ENCODE measurements at places on chromosomes 5 and 9.
A peak's percentile ranks its signal among the peaks of the same experiment; 100 is the strongest.

- no peak for DNase-seq
Measured at GRCh38 chr5:100828071-100828897, 74.8 kb downstream of the ST8SIA4 start.

GRCh38 chr5:138722544-138723177, 30.6 kb upstream of the CTNNA1 start:
- no peak for DNase-seq

DNA sequence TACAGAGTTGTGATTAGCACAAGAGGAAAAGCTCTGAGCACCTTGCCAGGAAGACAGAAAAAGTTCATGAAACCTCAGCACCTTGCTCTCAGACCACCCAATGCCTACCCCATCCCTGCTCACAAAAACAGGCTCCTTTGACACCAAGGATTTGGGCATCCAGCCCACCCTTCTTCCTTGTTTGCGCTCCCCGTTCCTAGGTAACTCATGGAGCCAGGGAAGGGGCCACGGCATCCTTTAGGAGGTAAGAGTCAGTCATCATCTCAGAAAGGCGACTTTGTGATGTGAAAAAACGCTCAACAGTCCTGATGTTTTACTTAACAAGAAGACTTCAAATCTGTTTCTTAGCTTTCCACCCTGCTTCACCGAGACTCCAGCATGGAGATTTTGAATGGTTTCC, 29.5 kb downstream of the SH3PXD2B start:
- DNase-seq = no peak

- DNase-seq = no peak
Measured at GRCh38 chr9:133842721-133843227, 104.6 kb upstream of the SARDH start.

GRCh38 chr5:123520677-123521247, 8.8 kb downstream of the CSNK1G3 start:
- no peak for DNase-seq

DNA sequence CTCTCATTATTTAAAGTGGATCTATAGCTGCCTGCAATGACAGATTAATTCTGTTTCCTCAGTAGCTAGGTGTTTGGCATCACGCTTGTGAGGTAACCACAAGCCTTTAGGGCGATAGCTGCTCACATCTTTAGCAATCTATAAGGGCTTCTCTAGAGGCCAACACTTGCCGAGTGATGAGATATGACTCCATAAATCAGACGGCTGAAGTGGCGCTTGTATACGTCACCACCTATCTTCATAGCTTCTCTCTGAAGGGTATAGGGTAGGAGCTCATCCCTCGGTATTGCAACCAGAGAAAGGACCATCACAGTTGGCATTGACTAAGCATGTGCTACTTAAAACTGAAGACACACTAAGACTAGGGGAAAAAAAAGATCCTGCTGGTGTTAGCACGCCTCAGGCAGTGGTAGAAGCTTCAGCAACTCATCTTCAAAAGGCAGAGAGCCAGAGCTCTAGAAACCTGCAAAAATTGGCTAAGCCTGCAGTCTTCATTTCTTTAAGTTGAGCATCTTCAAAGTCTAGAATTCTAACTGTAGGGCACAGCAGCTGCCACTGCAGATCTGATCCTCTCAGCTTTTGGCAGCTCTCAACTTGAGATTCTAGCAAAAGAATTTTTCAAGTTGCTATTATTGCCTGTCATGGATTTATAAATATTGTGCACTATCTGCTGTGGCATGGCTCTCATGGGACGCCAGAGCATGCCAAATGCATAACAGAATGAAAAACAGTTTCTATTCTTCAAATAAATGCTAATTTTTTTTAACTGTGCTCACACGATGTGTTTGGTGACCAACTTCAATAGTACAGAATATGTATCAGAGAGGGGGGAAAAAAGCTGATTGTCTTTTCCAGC, 37.5 kb downstream of the PSMB7 start:
- DNase-seq = no peak

GRCh38 chr5:59711310-59711709, 182.2 kb downstream of the PDE4D start:
- no peak for DNase-seq

DNA sequence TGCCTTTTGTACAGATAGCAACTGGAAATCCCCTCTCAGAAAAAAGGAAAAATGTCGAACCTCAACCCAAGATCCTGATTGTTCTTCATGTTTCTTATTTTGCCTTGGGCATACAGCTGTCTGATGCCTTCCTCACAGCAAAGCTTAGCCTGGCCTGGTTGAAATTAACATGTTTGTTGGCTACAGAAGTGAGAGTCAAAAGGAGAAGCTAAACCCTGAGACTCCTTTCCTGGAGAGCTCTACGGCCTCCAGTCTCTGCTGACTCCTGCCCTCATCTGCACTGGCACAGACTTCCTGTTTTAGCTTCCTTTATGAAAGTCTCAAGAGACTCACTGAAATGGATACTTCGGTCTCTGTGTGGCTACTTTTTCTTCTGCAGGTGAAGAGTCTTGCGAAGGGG, 186.7 kb downstream of the PARP8 start:
- no peak for DNase-seq

DNA sequence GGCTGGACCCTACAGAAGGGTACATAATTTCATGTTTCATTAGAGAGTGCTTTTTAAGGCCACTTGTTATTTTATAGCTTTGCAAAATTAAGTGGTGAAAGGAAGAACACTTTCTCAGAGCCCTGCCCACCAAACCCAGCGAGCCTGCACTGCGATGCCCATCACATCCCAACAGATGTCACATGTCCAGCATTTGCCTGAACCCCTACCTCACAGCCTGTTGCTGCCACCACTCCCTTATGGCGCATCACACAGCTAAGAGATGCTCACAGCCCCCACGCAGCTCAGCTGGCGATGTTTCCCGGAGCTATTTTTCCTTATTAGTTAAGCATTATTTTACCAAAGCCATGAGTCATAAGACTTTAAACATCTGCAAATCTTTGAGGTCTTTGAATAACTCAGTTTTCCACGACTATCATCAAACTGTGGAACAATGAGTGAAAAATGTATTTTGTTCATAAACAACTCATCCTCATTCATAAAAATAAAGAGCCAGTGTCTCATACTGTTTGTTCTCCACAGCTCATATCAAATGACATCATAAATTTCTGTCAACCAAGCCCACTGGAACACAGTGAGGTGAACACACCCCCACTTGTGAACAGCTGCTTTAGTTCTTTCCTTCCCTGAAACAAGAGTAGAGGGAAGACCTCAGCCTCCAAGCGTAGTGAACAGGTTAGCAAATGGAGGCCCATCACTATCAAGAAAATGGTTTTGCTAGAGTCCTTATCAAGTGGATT, 104.9 kb downstream of the SYK start:
- DNase-seq = no peak

- no peak for DNase-seq
Measured at GRCh38 chr5:132020568-132021339, 9.3 kb upstream of the ACSL6 start.

DNA sequence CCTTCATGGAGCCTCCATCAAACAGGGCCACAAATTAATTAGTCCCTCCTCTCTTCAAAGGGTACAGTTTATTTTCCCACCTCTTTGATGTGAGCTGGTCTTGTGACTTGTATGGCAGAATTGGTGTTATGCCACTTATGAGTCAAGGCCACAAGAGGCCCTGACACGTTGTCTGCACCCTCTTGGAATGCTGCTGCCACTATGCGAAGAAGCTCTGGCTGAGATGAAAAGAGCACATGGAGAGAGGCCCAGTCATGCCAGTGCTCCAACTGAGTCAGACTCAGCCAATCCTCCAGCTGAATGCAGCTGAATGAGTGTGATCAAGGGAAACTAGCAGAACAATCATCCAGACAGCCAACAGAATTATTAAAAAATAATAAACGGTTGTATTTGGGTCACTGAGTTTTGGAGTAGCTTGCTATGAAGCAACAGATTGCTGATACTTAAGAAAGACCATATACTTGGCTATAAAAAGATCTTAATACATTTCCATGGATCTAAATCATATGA, 128.3 kb downstream of the MARCHF11 start:
- DNase-seq = no peak

DNA sequence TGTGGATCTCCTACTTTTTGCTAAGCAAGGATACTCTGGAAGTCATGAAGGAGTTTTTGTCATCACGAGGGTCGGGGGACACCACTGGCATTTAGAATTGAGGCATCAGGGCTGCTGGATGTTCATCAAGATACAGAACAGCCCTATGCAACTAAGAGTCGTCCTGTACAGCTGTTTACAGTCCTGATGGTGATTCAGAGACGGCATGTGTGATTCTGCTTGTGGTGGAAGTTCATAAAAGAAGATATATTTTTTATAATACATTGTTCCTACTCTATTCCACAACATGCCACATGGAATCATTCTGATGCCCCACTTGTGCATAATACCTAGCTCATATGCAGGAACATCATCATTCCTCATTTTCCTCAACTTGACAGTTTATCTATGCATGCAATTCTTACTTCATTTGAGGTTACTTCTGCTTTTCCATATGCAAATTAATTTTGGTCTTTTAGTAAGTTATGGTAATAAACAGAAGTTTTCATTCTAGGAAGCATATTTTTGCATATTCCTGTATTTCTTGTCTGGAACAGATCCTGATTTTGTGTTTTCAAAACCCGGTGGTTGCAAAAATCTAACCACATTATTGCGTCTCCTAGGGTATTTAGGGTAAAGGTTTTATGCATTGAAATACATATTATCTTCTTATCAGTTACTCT, 155.2 kb downstream of the ARHGEF28 start:
- no peak for DNase-seq

GRCh38 chr5:38547257-38547656, 9.2 kb downstream of the LIFR start:
- no peak for DNase-seq

DNA sequence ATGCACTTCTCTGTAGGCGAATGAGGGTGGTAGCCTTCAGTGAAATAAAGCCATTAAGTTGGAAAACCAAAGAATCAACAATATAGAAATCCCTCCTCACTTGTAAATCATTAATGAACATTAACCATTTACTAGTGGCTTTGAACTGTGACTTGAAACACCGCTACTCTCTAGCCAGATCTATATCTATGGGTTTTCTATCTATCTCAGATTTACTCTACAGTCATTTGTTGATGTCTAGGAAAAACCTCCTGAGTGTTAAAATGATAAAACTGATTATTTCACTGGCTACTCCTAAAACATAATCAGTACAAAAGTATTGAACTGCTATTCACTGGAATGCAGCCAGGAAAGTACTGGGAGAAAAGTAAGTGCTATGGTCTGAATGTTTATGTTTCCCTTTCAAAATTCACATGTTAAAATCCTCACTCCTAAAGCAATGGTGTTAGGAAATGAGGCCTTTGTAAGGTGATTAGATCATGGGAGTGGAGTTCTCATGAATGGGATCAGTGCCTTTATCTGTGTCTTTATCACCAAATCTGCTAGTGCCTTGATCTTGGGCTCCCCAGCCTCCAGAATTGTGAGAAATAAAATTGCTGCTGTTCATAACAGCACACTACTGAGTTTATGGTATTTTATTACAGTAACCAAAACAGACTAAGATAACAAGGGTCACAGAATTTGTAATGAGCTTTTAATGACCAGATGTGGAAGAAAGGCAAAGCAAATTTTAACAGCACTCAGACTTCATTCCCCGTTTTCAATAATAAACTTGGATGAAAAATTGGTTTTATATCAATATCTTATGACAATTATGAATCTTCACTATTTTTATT, 8.6 kb upstream of the OXCT1 start:
- DNase-seq = no peak

DNA sequence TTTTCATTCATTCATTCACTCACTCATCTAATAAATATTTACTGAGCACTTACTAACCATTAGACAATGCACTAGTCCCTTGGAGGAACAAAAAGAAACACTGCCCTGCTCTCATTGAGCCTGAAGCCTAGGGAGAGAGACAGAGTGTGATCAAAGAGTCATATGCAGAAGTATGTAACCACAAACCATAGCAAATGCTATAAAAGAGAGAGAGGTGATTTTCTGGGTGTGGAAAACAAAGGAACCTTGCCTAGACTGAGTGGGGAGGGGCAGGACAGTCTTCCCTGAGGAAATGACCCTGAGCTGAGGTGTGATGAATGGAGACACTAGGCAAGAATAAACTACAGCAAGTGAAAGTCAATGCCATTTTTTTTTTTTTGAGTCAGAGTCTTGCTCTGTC, 10.8 kb upstream of the ADRA1B start:
- peak; percentile 46 for DNase-seq

DNA sequence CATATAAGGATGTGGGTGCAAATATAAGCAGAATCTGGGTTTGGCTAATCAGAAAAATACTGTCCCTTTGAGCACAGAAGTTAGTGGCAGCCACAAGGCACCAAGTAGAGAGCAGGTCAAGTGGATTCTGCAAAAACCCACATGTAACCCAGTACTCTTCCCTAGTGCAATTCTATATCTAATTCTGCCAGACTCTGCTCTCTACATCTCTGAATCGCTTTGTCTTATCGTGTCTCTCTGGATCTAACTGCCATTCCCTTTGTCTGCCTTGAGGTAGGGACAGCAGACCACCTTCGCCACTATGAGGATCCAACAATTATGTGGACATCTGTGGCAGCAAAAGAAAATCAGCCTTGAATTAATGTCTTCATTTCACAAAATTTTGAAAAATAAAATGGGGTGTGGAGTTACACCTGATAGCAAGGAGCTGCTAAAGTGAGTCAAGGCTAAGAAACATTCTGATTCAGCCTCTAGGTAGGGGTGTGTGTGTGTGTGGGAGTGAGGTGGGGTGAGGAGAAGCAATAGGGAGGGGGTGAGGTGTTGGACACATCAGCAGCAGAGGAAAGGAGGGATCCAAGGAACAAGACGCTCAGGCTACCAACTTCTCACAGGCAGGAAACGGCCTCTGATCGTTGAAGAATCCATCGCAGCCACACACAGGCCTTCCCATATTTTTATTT, 33.7 kb upstream of the ZNF366 start:
- no peak for DNase-seq

- no peak for DNase-seq
Measured at GRCh38 chr9:68707801-68708488, 2.9 kb downstream of the PIP5K1B start.

DNA sequence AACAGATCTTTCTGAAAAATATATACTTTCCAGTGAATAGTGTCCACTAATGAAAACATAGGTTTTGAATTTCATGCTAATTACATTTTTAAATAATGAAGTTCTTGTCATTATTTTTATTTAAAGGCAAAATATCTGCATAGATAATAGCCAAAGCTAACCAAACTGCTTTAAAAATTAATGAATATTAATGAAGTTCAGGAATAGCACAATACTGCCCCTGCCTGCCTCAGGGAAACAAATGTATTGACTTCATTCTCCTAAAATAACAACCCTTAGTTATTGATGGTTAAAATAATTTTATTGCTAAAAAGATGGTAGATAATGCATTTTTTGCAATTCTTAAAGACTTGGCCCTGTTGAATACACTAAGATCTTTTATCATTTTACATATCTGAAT, 103.6 kb upstream of the SSBP2 start:
- DNase-seq = no peak

GRCh38 chr5:162485666-162486292, 418.2 kb downstream of the GABRG2 start:
- no peak for DNase-seq

- no peak for DNase-seq
Measured at GRCh38 chr9:4012441-4012840, 287.4 kb downstream of the GLIS3 start.

GRCh38 chr5:73303148-73304079, 130.4 kb downstream of the TMEM174 start:
- no peak for DNase-seq
